Stimulated activated memory B cell treated with anti-CD40 and anti-IgM and Interleukin-4, amounts not matched to agents 10 μg/mL and 1 μg/mL and 100 μg/mL, for 72 hours (primary cell): ENCODE measurements at places on chromosomes 6 and 20.

DNA sequence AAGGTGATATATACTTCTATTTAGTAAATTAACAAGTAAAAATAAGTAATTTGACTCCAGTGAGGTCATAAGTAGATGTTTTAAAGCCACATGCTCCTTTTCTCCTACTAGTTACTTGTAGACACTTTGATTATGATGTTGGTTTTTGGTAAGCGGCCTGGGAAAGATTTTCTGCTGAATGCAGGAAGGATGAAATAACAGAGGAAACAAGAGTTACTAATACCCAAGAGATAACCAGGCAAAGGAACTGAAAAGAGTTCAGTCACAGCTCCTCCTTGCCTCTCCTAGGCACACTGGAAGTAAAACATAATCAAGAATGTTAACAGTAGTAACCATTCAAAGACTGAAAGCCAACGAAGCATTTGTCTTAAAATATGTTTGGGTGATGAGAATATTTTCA is 203.3 kb downstream of the RNGTT start:
- ATAC-seq = no peak

DNA sequence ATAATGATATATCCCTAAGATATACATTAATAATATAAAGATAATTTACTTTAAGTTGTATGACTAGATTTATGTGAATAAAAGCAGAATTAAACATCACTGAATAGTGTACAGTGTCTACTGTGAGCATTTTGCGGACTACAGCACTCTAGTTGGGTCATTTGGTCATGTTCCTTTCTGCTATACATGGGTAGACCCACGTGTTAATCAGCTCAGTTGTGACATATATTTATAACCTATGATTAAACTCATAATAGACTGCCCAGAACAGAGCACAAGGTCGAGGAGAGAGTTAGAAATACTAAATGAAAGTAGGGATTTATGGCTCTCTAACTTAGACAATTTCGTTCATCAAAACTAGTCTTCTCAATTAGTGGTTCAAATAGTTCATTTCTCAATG is 852.7 kb downstream of the EPHA7 start:
- ATAC-seq = no peak

GRCh38 chr6:35687658-35688604 is 784 bp downstream of the FKBP5 start:
- peak; percentile 64 for ATAC-seq

DNA sequence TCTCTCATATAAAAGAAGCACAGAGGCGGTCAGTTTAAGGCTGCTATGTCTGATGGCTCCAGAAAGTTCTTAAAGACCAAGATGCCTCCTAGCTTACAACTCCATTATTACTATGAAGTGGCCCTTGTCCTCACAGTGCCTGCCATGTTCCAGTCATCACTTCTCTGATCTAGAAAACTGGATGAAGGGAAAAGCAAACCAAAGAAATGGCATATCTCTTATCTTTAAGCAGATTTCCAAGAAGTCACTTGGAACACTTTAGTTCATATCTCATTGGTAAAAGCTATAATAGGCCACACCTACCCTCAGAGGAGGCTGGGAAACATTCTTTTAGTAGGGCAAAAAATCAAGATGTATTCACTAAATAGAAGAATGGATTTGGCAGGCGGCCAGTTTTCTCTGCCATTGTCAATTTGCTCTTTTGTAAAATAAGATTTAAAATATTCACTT is 289.6 kb downstream of the TBC1D7 start:
- ATAC-seq = no peak

- ATAC-seq = no peak
Observed at GRCh38 chr20:48329031-48329615, 498.7 kb downstream of the PREX1 start.

DNA sequence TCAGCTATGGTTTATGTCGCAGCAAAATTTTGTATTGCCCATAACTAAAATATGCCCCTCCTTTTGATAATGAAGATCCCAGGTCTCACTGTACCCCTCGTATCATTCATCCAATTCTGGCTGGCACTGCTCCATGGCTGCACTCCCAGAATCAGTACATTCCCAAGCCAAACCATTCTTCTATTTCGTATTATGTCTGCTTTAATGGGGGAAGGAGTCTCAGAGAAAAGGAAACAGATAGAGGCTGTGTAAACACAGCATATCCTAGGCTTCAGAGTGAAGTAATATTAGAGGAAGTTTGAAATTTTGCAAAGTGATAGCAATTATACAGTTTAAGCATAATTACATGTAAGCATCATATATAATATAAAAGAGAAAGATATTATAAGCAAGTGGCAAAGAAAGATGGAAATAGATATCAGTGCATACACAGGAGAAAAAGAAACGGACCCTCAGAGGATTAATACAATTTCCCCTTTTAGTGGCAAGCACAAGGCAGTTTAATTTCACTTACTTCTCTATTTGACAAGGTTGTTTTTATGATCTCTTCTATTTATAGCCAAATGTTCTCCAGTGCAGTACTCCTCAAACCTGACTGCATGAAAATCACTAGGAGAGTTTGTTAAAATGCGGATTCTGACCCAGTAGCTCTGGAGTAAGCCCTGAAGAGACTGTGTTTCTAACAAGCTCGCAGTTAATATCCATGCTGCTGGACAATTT is 56.5 kb upstream of the TENT5A start:
- no peak for ATAC-seq

GRCh38 chr20:44022464-44022863 is 107.8 kb downstream of the TOX2 start:
- no peak for ATAC-seq

GRCh38 chr6:37637562-37638413 is 59.9 kb downstream of the MDGA1 start:
- no peak for ATAC-seq

DNA sequence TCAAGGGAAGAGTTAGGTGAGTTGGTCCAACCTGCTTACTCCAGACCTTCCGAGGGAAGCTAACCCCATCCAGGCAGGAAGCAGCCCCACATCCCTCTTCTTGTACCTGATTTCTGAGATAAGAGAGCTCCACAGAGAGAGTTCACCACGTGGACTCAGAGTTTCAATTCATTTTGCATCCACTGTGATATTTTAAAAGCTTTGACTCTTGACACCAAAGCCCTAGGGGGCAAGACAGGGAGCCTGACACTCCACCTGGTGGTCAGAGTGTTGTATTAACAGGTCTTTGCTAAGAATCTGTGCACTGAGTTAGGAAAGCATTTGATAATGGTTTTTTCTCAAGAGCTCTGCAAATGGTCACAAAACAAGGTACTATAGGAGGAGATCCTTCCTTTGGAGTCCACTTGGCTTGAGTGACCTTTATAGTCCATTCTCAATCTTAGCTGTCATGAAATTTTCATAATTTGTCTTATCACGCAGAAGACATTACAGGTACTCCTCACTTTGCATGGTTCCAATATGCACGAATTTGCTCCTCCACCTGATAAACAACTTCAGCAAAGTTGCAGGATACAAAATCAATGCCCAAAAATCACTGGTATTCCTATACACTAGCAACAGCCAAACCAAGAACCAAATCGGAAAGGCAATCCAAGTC is 56.2 kb upstream of the RIPOR2 start:
- peak; percentile 92 for ATAC-seq

- no peak for ATAC-seq
Observed at GRCh38 chr6:105135907-105136430, 43.8 kb downstream of the POPDC3 start.

DNA sequence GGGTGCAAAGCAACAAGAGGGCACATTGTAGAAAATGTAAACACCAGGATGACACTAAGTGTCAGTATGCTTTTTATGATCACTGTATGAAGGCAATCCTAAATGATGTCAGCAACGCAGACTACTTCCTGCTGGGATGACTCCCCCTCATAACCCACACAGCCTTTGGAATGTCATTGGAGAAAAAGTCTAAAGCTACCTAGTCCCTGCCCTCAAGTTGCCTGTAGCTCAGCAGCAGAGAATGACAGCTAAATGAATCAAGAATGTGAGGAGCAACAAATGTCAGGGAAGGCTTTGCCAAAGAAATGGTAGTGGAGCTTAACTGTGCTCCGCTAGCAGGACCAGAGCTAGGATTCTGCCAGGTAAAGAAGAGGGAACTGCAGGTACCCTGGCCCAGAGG is 555.6 kb downstream of the CD83 start:
- no peak for ATAC-seq

DNA sequence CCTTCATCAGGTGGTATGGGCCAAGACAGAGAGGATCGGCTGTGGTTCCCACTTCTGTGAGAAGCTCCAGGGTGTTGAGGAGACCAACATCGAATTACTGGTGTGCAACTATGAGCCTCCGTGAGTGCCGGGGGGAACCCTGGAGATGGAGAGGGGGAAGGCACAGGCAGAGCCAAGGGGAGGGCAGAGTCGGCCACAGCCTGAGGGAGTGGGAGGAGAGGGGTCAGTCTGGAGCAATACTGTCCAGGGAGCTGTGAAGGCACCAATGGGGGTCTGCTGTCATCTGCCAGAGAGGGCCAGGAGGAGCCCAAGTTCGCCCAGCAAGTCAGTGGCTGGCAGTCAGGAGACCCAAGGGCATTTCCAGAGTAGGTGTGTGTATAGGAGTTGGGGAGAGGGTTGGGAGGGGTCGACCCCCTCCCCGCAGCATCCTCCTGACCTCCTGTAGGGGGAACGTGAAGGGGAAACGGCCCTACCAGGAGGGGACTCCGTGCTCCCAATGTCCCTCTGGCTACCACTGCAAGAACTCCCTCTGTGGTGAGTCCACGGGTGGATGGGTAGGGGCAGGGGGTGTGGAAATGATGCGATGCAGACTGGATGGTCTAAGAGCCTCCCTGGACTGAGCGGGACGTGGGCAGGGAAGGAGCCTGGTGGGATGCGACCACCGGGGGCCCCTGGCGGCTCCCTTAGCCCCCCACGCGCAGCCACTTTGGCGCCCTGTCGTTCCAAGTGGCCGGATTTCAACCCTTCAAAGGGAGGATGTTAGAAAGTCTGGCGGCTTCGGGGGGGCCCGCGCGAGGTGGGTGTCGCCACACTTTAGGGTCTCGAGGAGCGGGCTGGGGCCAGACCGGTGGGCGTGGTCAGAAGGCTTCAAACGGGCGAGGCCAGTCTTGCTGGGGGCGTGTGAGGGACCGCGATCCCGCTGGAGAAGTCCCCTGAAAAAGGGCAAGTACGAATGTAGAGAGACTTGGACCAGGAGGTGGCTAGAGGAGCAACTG is 7.2 kb downstream of the PI16 start:
- ATAC-seq = no peak

DNA sequence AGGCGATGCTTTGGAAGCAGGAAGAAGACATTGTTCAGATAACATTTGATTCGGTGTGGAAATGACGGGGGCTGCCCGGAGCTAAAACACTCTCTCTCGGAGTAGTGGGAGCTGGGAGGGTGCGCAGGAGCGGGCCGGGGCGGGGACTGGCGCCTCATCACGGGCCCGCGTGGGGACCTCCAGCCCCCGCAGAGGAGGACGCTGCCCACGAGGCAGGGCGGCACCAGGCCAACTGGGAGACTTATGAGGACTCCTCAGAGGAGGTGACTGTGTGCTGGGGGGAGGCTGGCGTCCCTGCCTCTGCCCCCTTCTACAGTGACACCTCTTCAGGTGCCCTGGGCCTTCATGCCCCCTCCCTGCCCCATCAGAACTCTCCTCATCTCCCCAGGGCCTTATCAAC is 15.2 kb downstream of the DDO start:
- peak; percentile 56 for ATAC-seq

- no peak for ATAC-seq
Observed at GRCh38 chr6:30898750-30899360, 9.2 kb upstream of the GTF2H4 start.

DNA sequence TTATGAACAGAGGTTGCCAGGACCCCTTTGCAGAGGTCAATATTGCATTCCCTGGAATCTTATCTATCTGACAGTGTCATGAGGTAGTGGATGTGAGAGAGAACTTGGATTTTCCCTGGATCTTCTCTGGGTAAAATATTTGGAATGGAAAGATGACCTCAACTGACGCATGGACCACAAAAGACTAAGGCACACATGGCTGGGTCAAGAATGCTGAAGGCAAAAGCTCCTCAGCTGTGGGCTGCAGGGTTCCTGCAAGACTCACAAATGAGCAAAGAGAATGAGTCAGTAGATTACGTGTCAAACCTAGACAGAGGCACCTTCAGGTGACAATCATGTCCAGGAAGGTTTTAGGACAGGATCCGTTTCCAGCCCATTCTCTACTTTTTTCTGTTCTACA is 484.0 kb downstream of the C6orf118 start:
- ATAC-seq = no peak

- no peak for ATAC-seq
Observed at GRCh38 chr6:90454836-90455427, 131.9 kb downstream of the MAP3K7 start.
